Caco-2 (cell line): ENCODE measurements at places on chromosomes 5 and 9.

DNA sequence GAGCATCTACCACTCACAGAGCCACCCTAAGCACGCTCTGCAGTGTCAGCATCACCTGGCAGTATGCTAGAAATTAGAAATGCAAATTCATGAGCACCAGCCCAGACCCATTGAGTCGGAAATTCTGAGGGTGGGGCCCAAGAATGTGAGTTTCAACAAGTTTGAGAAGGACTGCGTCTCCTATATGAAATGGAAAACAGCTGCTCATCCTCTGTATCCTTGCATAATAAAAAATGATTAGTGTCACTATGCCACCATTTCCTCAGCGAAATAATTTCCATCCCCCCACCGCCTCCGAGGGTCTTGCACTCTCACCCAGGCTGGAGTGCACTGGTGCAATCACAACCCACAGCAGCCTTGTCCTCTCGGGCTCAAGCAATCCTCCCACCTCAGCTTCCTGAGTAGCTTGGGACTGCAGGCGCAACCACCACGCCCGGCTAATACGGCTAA lies 1.3 kb upstream of the IQGAP2 start:
- no peak for DNase-seq

DNA sequence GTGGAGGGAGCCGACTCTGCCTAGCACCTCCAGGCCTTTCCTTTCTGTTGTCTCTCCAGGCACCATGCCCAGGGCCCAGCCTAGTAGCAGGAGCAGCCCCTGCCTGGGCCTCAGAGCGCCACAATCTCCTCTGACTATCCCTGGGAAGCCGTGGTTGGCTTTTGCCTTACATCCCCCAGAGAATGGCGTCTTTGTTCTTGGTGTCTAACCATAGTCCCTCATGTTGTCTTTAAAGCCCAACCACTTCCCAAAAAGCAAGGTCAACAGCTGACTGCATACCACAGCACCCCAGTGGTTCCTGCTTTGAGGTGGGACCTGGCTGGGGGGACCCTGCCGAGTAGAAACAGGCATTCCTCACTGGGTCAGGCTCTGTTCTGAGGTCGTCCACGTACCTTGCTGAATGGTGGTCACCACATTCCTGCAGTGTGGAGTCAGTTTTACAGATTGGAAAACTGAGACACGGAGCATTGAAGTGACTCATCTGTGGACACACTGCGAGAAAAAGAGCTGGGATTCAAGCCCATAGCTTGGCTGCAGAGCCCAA lies 13.7 kb upstream of the CERCAM start:
- DNase-seq, result no peak

DNA sequence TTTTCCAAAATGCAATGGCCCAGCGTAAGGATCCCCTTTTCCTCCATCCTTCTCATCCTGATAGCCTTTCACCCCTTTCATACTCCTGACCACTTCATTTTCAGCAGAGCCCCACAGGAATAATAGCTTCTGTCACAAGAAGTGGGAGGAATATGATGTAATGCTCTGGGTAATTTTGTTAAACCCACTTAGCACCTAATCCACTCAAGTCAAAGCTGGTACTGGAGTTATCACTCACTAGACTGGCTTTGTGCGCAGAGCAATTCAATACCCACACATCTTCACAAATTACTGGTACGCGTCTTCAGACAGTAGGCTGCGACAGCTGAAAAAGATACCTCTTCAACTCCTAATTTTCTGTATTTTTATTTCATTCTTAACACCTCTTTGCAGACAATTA lies 2232.8 kb upstream of the WWC1 start:
- no peak for DNase-seq

DNA sequence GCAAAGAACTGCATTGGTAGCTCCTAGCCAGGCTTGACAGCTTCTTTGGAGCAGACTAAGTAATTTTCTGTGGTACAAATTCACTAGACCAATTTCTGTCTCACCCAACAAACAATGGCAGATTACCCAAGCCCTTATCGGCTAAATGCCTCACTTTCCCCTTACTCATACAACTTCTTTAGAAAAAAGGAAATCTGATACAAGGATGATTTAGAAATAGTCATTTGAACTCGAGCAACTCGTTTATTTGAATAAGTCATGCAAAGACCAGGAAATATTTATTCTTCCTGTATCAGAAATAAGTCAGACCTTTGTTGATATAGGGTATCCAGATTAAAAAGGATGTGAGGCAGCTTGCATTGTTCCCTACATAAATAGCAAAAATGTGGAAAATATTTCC lies 170.4 kb upstream of the CDH6 start:
- DNase-seq, result no peak

DNA sequence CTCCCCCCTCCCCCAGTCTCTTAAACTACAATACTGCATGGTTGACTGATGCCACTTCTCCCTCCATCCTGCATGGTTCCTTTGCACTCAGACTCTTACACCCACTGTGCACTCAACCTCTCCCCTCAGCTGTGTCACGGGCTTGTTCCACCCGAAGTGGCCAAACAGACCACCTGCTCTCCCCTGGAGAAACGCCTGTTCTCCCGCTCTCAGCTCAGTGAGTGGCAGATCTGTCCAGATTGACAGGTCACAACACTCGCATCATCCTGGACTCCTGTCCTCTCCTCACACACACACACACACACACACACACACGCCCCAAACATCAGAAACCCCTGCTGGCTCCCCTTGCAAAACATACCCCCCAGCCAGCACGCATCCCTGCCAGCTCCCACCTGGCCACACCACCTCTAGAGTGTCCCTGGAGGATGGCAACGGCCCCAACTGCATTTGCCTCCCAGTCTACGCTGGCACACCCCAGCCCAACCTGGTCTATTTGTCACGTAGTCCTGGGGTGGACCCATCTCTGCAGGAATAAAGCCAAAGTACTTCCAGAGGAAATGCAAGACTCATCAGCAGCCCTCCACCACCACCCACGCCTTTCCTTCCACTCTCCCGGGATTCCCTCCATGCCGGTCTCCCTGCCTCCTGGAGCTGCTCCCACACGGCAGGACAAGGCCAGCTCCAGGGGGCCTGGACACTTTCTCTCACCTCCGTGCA lies 2.9 kb downstream of the OR2V1 start:
- no peak for DNase-seq

DNA sequence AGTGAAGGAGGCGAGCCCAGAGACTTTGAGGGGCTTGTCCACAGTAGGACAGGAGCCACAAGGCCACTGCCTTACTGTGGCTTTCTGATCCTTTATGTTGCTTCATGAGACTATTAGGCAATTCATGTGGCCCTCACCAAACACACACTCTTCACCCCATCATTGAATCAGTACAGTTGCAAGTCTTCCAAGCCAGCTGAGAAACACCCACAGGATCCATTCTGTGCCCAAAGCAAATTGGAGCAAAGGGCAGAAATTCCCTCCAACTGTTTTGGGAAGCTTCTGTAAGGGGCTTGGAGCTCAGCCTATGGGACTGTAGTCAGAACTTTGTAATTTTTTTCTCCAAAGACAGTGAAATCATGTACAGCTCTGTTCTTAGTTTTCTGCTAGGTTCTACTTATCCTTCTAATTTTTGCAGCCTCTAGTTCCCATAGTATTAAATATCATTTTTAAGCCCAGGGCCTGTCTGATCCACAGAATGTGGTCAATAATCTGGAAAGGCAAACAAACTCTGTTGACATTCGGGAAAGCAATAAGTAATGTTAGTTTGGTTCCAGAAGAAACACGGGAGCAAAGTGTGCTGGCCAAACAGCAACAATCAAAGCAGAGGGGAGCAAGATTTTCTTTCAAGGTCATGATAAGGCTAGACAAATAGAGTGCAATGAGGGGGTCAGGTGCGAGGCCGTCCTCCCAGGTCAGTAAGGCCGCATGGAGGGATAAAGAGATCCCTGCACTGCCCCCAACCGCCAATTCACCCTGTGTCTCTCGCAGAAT lies 47.0 kb downstream of the UBE2QL1 start:
- DNase-seq, result no peak

GRCh38 chr5:156329171-156329611 lies 2.2 kb downstream of the SGCD start:
- DNase-seq, result no peak

- DNase-seq, result no peak
Observed at GRCh38 chr9:111658943-111659342, 2.5 kb upstream of the GNG10 start.

GRCh38 chr9:89218040-89218928 lies 39.7 kb upstream of the SHC3 start:
- DNase-seq, result no peak

GRCh38 chr9:120792898-120793765 lies at the start of gene FBXW2:
Gene FBXW2, minus strand, starts transcription at chr9:120793416. Its CDS starts 5,158 bp downstream, at chr9:120788258.
- peak; percentile 94 for DNase-seq

- no peak for DNase-seq
Observed at GRCh38 chr9:133420392-133420827, 1.8 kb upstream of the ADAMTS13 start.

- DNase-seq, result no peak
Observed at GRCh38 chr9:7456377-7456776, 343.2 kb downstream of the DMAC1 start.

GRCh38 chr9:693201-694091 lies 148.1 kb upstream of the DMRT1 start:
- no peak for DNase-seq

DNA sequence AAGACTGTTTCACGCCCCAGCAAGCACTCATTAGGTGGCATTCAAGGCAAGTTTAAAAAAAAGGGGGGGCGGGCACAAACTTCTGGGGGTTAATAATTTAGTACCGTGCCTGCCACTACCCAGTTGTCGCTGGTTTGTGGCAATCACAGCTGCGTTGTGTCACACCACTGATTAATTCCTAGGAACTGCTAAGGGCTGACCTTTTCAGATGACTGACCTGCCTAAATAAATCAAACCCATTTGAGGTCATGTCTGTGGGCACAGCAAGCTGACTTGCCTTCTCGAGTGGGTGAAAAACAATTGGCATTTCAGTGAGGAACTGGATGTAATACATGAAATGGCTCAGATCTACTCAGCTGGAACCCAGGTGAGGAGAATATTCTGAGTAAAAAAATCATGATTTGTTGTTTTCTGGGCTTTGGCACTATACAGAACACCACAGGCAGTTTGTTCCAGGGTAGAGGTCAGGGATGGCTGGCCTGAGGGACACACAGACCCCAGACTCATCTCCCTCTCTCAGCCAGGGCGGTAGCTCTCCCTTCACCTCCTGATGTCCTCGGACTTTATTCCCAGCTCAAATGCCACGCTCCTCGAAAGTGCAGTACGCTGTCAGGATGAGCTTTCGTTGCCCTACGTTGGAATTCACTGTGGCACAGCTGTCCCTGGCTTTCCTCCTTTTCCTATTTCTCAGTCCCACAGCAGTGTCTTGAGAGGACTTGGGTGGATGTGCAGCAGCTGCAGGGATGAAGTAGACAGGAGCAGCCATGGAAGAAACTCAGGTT lies 15.5 kb upstream of the MGAT1 start:
- DNase-seq, result no peak

GRCh38 chr9:75823151-75823550 lies 67.3 kb upstream of the PCSK5 start:
- no peak for DNase-seq

GRCh38 chr5:95060098-95060497 lies 224.8 kb downstream of the MCTP1 start:
- no peak for DNase-seq

GRCh38 chr9:92968081-92968480 lies 20.8 kb downstream of the FGD3 start:
- DNase-seq, result no peak

DNA sequence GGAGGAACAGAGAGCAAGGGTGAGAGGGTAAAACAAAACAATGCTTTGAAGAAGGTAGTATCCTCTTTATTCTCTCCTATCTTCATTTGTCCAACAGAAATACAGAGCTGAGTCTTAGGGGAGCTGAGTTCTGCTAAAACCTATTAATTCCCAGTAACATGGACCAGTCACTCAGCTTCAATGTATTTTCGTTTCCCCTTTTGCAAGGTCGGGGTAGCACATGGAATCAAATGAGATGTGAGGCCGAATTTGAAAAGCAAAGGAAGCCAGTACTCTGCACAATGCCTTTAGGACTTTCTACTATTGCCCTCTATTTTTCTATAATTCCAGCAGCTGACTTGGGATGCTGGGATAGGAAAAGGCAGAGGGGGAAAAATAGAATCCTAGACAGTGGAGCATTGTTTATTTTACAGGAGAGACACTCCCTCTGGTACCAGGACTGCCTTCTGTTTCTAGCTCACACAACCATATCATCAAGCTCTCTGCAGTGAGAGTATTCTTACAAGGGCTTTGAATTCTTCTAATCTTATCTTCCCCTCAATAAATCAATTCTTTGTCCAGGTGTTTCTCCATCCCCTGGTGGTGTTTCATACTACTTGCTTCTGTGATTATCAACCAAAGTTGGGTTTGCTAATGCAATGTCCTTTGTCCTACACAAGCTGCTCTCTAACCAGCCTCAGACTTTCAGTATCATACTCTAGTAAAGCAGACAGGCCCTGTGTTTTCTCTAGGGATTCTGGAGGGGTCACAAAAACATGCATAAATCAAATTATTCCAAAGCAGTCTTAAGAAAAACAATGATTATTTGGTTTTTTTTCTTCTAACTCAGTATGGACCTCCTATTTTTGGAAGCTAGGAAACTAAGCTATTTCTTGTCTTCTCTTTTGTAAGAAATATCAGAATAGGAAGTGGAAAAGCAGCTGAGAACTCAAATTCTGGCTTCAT lies 341.5 kb downstream of the OSTF1 start:
- DNase-seq, result peak; percentile 21

GRCh38 chr5:74272024-74272775 lies 368.3 kb downstream of the ENC1 start:
- DNase-seq, result peak; percentile 47
